ENCODE measurements at places on chromosomes 4 and X. TPM values are rescaled to one million over a fixed set of nuclear protein-coding genes. Genes with fewer than 3 reads are reported as not detected.
A peak's percentile ranks its signal among the peaks of the same experiment; 100 is the strongest.

Gene SH3BP2
- 73.1 TPM for total RNA-seq

- H3K4me1 ChIP-seq: peaks cover 4% of the 10 kb centered on the region
- no peaks in the 10 kb centered on the region for H3K36me3 ChIP-seq
- peak; percentile 81 for DNase-seq
These were observed 17.8 kb upstream of the PAGE2B start for GRCh38 chrX:55056820-55057674.

Gene CASP3
- 66.1 TPM for total RNA-seq

Gene SYTL4
- total RNA-seq: 18.4 TPM

Gene KCTD8
- total RNA-seq: 0.80 TPM

Gene LRIT3
- total RNA-seq: 0.16 TPM

Gene PIGA
- total RNA-seq: 12.1 TPM

GRCh38 chr4:176276710-176277109 is 7.7 kb upstream of the ASB5 start:
- no peaks in the 10 kb centered on the region for H3K4me1 ChIP-seq
- no peaks in the 10 kb centered on the region for H3K27me3 ChIP-seq
- no peak overlapping the region for H3K27ac ChIP-seq
- H3K4me3 ChIP-seq: no peak overlapping the region
- no peaks in the 10 kb centered on the region for H3K36me3 ChIP-seq
